SJCRH30 (cell line): ENCODE measurements at places on chromosomes 3 and 15.

GRCh38 chr3:139280027-139280671 lies 63.7 kb upstream of the MRPS22 start:
- DNase-seq = no peak

GRCh38 chr15:52527911-52528563 lies 643 bp downstream of the MYO5A start:
- peak; percentile 17 for DNase-seq

DNA sequence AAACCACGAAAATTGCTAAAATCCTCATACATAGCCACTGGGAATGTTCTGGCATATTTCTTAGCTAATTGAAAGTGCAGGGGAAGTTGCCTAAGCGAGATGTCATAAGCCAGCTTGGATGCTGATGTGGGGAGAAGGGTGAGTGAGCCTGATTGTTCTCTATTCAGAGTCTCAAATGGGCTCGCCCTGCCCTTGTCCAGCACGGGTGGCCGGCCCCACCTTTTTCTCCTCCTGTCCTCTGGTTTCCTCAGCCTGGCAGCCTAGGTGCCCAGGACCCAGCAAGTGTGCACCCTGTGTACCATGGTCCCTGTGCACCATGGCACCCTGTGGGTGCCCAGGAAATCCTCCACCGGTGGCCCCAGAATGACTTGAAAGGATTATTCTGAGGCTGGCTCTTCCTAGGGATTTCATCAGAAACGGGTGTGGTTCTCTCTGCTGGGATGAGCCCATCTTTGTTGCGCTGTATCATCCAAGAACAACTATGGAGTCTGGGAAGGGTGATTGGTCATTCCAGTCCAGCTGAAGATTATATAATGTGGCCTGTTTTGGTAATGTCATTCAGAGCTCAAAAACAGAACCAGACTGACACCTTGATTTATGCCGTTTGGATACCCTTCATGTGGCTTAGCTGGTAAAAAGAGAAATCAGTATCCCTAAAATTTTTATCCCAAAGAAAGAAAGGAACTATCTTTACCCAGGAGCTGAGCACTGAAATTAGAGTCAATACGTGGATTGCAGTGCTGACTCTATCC lies 150.8 kb upstream of the BHLHE40 start:
- DNase-seq = no peak

- no peak for DNase-seq
Measured at GRCh38 chr3:4841225-4841624, 138.0 kb upstream of the BHLHE40 start.

- no peak for DNase-seq
Measured at GRCh38 chr15:100994597-100995446, 75.7 kb downstream of the LRRK1 start.
